Muscle of leg (tissue), 16 donors: ENCODE measurements at places on chromosomes 1 and 21.

DNA sequence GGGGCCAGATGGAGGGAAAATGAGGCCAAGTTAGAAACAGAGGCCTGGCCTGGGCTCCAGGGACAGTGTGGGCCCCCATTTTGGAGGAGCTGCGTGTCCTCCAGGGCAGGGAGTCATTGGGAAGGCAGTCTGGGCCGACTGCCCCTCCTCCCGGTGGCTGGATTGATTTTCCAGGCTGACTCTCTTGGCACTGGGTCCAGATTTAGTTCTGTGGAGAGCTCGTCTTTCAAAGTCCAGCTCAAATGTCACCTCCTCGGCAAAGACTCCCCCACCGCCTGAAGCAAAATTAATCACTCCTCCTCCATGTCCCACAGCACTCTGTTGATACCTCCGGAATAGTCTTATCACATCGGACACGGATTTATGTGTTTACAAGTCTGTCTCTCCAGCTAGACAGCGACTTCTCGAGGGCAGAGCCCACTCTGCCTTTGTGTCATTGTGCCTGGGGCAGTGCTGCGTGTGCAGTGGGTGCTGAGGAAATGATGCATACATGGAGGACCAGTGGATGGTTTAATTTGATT, 175.1 kb downstream of the CAMTA1 start:
- no peaks in the 10 kb centered on the region for H3K36me3 ChIP-seq
- no peak overlapping the region for H3K4me3 ChIP-seq
- peak; percentile 91 for DNase-seq
- H3K27me3 ChIP-seq = peaks cover 10% of the 10 kb centered on the region
- H3K4me1 ChIP-seq = peaks cover 44% of the 10 kb centered on the region

DNA sequence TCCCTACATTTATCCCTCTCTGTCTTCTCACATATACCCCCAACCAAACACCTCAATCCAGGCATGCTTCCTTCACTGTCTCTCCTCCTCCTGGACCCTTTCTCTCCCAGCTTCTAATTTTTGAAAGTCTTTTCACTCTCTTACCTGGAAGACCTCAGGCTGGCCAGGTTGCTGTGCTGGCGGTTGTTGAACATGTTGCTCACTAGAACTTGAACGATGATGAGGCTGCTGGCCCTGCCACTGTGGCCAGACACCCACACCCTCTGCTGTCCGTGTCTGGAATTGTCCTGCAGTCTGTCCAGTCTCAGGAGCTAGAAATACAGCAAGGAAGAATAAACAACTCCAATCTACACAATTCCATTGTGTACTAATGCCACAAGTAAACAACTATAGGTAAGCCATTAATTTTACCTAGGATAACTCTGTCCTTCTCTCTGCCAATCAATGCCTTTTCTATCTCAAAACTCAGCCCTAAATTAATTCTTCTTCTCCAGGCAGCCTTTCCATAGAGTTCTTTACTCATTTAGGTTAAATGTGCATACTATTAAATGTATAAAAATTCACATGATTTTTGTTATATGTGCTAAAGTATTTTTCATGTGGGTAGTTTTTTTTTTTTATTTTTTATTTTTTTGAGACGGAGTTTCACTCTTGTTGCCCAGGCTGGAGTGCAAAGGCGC, 5.1 kb upstream of the CTSK start:
- H3K36me3 ChIP-seq = peaks cover 57% of the 10 kb centered on the region
- H3K27me3 ChIP-seq = no peaks in the 10 kb centered on the region
- no peak overlapping the region for H3K4me3 ChIP-seq
- no peaks in the 10 kb centered on the region for H3K4me1 ChIP-seq
- peak; percentile 69 for DNase-seq

DNA sequence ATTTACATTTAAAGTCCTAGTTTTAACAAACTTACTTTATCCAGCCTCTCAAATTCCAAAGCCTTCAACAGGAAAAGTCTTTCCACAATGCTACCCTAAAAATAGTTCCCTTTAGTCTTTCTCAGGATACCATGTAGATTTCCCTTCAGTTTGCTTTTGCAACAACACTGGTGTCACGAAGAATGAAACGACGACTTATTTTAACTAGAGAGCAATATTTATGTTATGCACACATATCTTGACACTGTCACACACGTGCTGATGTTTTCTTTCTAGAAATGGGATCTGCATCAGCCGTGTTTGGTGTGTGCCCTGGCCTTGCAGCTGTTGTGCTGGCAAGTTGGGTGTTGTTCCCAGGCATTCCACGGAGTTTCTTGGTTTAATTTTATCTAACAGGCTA, 75.5 kb downstream of the SIPA1L2 start:
- H3K4me1 ChIP-seq = peaks cover 28% of the 10 kb centered on the region
- no peaks in the 10 kb centered on the region for H3K27me3 ChIP-seq
- H3K4me3 ChIP-seq = no peak overlapping the region
- H3K27ac ChIP-seq = peak overlapping the region; percentile 79
- peak; percentile 60 for DNase-seq

- peaks cover 2% of the 10 kb centered on the region for H3K27me3 ChIP-seq
- DNase-seq = no peak
Observed at GRCh38 chr1:37092937-37093336, 58.6 kb upstream of the GRIK3 start.

DNA sequence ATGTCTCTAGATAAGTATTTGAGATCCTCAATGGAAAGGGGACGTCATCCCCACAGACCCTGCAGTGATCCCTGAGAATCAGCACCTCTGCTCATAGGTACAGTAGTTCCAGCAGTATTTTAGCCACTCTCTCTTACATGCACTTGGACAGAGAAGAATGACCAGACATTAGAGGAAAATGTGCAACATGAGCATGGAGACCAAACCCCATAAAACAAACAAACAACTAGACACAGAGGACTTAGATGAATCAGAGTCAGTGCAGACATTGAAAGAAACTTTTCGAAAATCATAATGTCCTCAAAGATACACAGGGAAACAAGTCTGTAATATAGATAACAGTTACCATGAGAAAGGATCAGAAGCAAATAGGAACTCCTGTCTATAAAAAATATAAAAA, 108.2 kb downstream of the LYPLAL1 start:
- H3K27ac ChIP-seq = no peak overlapping the region
- DNase-seq = no peak
- no peaks in the 10 kb centered on the region for H3K4me1 ChIP-seq
- H3K4me3 ChIP-seq = no peak overlapping the region
- no peaks in the 10 kb centered on the region for H3K27me3 ChIP-seq
- H3K36me3 ChIP-seq = no peaks in the 10 kb centered on the region

DNA sequence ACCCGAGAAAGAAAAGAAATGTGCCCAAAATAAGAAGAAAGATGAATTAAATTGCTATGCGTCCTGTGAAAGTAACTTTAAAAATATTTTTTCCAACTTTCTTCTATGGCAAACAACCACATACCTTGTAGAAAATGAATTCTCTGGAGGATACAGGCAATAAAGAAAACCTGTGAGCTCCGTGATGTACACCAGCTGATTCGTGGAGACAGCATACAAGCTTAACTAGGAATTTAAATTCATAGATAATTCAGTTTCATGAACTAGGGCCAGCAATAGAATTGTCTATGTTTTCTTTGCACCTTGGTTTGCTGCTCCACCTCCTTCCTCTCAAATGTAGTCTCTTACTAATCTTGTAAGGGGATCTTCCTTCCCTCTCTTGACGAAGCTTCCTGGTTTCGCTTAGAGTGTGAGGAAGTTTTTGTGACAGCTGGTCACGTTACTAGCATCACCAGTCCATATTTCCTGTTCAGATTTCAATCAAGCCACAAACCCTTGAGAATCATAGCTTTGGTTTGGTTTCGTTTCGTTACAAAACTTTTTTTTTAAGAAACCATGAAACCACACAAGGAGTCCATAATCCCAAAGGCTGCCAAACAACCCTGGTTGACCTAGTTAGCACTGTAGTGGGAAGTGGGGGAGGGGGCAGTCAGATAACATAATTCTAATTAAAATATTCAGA, 35.8 kb downstream of the GREM2 start:
- peak overlapping the region; percentile 35 for H3K4me3 ChIP-seq
- no peaks in the 10 kb centered on the region for H3K36me3 ChIP-seq
- peak; percentile 85 for DNase-seq
- H3K27me3 ChIP-seq = no peaks in the 10 kb centered on the region
- no peaks in the 10 kb centered on the region for H3K4me1 ChIP-seq

DNA sequence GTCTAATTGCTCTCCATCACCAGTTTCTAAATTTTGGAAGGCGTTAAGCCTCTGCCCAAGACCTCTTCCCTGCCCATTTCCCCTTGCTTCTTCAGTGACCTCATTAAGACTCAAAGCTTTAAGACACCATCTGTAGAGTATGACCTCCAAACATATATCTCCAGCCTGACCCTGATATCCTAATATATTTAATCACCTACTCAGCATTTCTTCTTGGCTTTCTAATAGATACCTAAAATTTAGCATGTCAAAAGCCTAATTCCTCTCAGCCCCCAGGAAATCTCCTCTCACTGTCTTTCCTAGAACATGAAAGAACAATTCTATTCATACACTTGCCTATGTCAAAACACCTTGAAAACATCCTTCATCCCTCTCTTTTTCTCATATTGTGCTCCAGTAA, 235.5 kb upstream of the HOOK1 start:
- no peaks in the 10 kb centered on the region for H3K36me3 ChIP-seq
- H3K4me1 ChIP-seq = no peaks in the 10 kb centered on the region
- no peak for DNase-seq
- H3K27me3 ChIP-seq = no peaks in the 10 kb centered on the region

- no peaks in the 10 kb centered on the region for H3K27me3 ChIP-seq
- no peaks in the 10 kb centered on the region for H3K36me3 ChIP-seq
- H3K4me3 ChIP-seq = no peak overlapping the region
- DNase-seq = no peak
- H3K27ac ChIP-seq = no peak overlapping the region
Observed at GRCh38 chr21:44437371-44437695, 18.0 kb upstream of the LRRC3 start.

GRCh38 chr1:101188331-101188730, 48.5 kb upstream of the S1PR1 start:
- no peak overlapping the region for H3K4me3 ChIP-seq
- no peaks in the 10 kb centered on the region for H3K27me3 ChIP-seq
- H3K4me1 ChIP-seq = no peaks in the 10 kb centered on the region
- H3K27ac ChIP-seq = no peak overlapping the region

- no peak overlapping the region for H3K4me3 ChIP-seq
- H3K27me3 ChIP-seq = peaks cover 5% of the 10 kb centered on the region
- no peak overlapping the region for H3K27ac ChIP-seq
Observed at GRCh38 chr1:39653546-39654031, 14.1 kb upstream of the HEYL start.

DNA sequence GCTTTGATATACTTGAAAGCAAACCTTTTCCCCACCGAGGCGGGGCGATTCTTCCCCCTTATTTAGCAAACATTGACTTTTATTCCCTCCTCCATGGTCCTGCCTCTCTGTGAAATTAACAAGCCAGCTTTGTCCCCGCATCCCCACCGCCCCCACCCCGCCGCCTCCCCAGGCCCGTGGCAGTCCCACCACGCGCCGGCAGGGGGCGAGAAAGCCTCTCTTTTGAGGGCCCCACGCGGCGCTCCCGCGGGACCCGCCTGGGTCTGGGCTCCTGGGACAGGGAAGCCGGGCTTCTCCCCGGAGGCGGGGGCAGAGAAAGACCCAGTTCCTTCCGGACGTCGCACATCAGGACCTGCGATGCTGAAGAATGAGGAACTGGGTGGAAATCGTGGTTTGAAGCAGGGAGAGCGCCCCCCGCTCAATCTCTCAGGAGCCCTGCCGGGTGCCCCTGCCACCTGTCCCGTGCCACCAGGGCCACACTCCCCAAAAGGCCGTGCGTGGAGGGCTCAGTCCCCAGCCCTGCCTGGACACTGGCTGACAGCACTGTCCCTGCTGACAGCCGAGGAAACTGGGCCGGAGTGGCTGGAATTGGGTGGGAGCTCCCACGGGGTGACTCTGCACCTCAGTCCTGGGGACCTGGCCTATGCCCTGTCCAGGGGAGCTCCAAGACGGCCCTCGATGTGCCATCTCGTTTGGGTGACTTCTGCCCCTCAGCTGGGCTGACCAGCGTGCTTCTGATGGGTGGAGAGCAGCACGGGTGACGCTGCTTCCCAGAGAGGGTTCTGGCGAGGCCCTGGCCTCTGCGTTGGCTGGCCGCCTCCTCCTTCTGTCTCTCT, 8.6 kb upstream of the ACTRT2 start:
- no peak overlapping the region for H3K4me3 ChIP-seq
- H3K27ac ChIP-seq = no peak overlapping the region
- H3K27me3 ChIP-seq = peaks cover 48% of the 10 kb centered on the region
- no peaks in the 10 kb centered on the region for H3K36me3 ChIP-seq
- H3K4me1 ChIP-seq = peaks cover 10% of the 10 kb centered on the region
- DNase-seq = peak; percentile 16

DNA sequence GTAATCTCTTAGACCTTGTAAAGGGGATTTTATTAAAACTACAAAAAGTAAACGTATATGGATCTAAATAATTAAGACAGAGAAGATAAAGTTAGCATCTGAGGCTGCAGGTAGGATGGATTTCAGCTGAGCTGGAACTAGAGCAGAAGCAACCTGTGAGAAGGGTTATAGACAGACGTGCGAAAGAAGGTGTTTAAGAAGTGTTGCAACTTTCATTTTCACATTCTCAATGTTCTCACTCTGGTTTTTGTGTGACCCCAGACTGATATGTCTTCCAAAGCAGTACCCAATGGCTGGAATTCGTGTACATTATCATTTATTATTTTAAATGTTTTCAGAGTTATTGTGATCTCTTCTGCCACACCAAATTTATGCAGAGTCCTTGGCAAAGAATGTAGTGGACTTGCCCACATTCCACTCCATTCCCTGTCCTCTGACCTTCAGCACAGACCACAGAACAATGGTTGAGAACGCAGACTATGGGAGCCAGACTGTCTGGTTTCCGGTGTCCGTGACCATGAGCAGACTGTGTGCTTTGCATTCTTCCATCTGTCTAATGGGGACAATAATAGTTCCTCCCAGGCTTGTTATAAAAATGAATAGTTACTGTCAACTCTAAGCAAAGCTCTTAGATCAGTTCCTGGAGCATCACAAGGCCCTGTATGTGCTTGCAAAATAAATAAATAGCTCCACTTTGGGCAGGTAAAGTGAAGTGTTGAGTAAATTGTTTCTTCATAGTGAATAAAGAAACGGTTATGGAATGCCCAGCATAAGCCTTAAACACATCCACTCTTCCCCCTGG, 140.6 kb upstream of the SAMSN1 start:
- no peaks in the 10 kb centered on the region for H3K27me3 ChIP-seq
- no peaks in the 10 kb centered on the region for H3K4me1 ChIP-seq
- H3K36me3 ChIP-seq = no peaks in the 10 kb centered on the region
- H3K4me3 ChIP-seq = no peak overlapping the region
- H3K27ac ChIP-seq = no peak overlapping the region
- no peak for DNase-seq
